ENCODE measurements at places on chromosomes 2 and 18. TPM values are rescaled to one million over a fixed set of nuclear protein-coding genes. Genes with fewer than 3 reads are reported as not detected.

The LRP2 gene
- 13.6 TPM for total RNA-seq

GRCh38 chr18:46624127-46624526, 32.9 kb downstream of the LOXHD1 start:
- no peak for DNase-seq

The GLS gene
- total RNA-seq, result 77.4 TPM

DNA sequence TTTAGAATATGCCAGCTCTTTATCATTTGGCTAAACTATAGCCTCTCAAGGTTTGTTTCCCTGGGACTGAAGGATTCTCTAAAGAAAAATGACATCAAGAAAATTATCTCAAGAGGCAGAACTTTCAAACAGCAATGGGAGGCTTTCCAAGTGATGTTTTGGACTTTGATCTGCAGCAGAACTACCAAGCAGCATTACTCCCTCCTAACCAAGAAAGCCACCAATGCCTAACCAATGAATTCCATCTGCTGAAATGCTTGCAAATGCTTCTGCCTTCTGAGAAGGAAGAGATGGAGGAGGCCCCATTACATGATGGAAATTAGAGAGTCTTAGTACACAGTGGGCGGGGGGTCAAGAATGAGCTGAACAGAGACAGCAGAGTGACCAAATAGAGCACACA, 95.1 kb upstream of the SLC35G4 start:
- no peak for DNase-seq

The COLEC12 gene
- total RNA-seq, result 7.9 TPM

The DAW1 gene
- total RNA-seq, result not detected

The CRYGC gene
- not detected for total RNA-seq

- DNase-seq, result no peak
Measured at GRCh38 chr2:111091811-111092211, 28.9 kb upstream of the BCL2L11 start.

GRCh38 chr2:117555965-117556364, 258.5 kb upstream of the DDX18 start:
- no peak for DNase-seq

DNA sequence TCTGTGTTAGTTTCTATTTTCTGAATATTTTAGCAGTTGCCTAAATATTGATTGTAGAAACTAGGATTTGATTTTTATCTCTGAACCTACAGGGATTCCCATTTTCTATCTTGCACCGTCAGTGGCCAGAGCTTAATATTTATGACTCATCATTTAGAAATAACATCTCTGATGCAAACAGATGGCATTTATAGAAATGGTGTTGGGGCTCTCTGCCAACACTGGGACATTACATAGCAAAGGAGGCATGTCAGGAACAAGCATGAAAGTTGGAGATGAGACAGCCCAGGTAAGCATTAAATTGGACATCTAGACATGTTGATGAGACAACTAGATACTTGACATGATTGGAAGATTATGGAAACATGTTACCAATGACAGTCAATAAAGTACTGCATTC, 165.3 kb upstream of the SYT4 start:
- no peak for DNase-seq

Measured in heart left ventricle (tissue), 16 donors.